ENCODE measurements at places on chromosomes 6 and 20.

- DNase-seq, result no peak
These were observed 331.5 kb downstream of the SAMD5 start for GRCh38 chr6:147839708-147840610.

GRCh38 chr6:131660195-131660594, 23.1 kb downstream of the ENPP3 start:
- DNase-seq, result no peak

- no peak for DNase-seq
These were observed 372.0 kb downstream of the PREX1 start for GRCh38 chr20:48455651-48456365.

- DNase-seq, result no peak
These were observed 98.7 kb downstream of the SHLD1 start for GRCh38 chr20:5848711-5849505.

GRCh38 chr6:4021854-4022695, 56.9 kb downstream of the FAM217A start:
- no peak for DNase-seq

DNA sequence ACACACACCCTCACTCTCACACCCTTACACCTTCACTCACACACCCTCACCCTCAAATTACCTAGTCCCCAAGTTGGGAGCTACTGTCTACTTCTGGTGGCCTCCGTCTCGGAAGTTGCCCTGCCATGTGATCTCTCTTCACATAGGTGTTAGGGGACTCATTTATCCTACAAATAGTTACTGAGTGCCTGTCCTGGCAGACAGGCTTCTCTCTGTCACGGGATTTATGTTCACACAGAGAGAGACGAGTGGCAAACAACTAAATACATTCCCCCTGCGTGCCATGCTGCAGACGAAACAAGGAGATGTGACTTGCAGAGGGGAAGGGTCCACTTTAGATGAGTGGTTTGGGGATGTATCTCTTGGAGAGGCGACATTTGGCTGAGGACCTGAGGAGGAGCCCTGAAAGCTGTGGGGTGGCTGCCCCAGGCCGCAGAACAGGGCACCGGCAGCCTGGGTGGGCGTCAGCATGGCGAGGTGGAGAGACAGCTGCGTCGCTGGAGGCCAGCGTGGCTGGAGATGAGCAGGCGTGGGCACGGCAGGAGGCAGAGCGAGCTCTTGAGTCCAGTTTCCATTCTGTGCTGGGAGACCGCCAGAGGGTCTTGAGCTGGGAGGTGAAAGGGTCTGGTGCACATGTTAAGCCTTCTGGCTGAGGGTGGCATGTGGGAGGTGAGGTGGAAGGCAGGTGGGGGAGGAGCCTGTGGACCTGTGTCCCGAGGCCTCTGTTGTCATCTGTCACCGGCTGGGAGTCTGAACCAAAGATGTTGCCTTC, 17.2 kb downstream of the DYNLT1 start:
- DNase-seq, result no peak

DNA sequence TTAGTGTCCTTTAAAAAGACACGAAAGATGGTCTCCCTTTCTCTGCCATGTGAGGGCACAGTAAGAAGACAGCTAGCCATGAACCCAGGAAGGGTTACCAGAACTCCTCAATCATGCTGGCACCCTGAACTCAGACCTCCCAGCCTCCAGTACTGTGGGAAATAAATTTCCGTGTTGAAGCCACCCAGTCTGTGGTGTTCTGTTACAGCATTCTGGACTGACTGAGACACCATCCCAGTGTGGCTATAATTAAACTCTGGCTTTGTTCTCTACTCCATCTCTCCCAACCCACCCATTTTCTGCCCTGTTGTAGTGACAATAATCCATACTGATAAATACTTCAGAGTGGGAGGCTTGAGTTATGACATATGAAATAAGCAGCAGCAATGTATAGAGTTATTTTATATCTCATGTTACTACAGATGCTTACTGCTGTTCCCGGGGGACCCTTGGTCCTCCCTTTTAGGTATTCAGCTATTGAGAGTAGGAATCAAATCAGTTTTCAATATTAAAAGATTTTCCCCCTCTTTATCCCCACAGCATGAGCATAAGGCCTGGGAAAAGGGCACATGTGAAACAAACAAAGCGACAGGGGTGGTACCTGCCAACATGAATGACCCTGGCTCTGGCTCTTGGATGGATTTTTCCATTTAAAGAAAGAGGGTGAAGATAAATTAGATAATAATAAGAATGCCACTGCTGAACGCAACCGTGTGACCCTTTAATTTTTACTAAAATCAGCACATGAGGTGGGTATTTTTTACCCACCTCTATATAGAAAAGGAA, 224.3 kb upstream of the SLC35B3 start:
- DNase-seq, result no peak

DNA sequence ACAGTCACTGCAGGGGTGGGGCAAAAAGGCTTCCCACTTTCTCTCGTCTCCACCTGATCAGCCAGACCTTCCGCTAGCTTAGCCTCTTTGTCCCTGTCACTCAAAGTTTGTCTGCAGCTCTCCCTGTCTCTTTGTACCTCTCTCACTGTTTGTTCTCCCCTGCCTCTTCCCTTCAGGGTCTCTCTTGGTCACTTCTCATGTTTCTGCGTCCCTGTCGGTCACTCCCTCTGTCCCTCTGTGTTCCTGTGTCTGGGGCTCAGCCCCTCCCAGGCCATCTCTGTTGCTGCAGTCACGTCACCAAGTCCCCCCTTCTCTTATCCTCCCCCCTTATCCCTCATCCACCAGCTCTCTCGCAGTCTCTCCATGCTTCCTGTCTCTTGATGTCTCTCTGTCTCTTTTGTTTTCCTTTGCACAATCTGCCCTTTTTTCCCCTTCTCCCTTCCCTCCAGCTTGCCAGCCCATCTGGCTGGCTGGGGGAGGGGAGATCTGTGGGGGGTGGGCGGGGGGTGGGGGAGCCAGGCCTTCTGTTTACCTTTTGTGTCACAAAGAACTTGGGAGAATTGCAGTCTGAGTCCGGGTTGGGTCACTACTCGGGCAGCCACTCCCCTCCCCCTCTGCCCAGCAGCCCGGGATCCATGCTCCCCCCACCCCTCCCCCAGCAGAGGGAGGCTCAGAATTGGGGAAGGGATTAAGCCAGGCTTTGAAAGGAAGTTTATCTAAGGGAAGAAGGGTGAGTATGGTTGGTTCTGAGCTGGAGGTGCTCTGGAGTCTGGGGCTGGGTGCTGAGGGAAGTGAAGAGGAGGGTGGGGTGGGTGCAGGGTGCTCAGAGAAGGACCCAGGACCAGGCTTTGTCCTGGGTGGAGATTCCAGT, 32.3 kb downstream of the FOXP4 start:
- DNase-seq, result no peak

GRCh38 chr6:119034827-119035458, 43.5 kb downstream of the FAM184A start:
- DNase-seq, result no peak

Data from stimulated activated CD4-positive, alpha-beta T cell treated with anti-CD3 and anti-CD28 coated beads, TNF-alpha, amount 100 ng/mL, for 1 hour (primary cell).